SJSA1 (cell line): ENCODE measurements at places on chromosomes 5 and 9. TPM values are rescaled to one million over a fixed set of nuclear protein-coding genes. Genes with fewer than 3 reads are reported as not detected.

DNA sequence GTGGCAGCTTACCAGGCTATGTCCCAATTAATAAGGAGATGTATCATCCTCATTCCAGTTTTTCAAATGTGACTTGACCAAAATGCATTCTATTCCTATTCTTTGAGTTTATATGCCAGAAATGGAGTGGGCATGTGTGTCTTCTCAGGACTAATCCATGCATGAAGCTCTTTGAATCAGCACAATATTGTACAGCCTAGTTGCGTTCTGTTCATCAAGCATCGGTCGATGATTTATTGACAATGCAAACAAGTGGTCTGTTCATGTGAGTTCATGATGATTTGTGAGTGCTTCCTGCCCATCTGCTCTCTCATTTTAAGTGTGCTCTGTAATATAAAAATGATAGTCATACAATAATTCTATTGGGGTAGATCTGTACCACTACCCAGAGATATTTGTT, 48.3 kb downstream of the PALM2AKAP2 start:
- H3K27ac ChIP-seq = no peak overlapping the region
- H3K4me1 ChIP-seq = no peaks in the 10 kb centered on the region
- H3K4me3 ChIP-seq = no peak overlapping the region
- no peak for DNase-seq
- no peaks in the 10 kb centered on the region; the same call in 1 of the 2 replicates for H3K36me3 ChIP-seq

PCDHB3 gene
- 0.37 and 1.2 TPM in 2 replicates for total RNA-seq

ABLIM3 gene
- total RNA-seq = 24.1 and 32.8 TPM in 2 replicates

DNA sequence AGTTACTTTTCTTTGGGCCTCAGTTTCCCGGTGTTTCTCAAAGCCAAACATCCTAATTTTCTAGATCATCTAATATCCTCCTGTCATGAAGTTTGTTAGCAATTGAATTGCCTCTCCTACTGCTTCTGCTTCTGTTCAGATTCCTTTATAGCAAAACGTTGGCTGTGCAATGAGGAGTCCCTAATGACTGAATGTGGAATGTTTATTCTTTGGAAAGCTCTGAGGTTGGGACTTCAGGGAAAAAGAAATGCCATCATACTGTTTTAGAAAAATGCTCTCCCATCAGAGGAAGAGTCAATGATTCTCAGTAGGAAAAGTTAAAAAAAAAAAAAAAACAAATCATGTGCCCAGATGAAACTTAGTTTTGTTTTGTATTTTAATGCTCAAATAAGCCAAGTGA, 268.7 kb upstream of the PAPPA start:
- no peak overlapping the region for H3K4me3 ChIP-seq
- H3K27ac ChIP-seq = no peak overlapping the region
- no peak for DNase-seq
- H3K36me3 ChIP-seq = no peaks in the 10 kb centered on the region
- no peaks in the 10 kb centered on the region for H3K27me3 ChIP-seq

DNA sequence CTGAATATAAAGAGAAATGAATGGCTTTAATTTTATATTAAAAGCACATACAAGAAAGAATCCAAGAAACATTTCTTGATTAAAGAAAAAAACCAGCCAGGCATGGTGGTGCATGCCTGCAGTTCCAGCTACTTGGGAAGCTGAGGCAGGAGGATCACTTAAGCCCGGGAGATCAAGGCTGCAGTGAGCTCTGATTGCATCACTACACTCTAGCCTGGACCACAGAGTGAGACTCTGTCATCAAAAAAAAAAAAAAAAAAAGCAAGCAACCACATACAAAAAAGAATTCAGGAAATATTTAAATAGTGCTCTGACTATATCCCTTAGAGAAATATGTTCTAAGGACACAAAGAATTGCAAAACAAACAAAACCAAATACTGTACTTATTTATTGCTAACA, 2.5 kb upstream of the PLAC8L1 start:
- no peaks in the 10 kb centered on the region for H3K4me1 ChIP-seq
- H3K36me3 ChIP-seq = peaks cover 8% of the 10 kb centered on the region
- H3K27me3 ChIP-seq = no peaks in the 10 kb centered on the region

- no peak for DNase-seq
- H3K4me3 ChIP-seq = no peak overlapping the region
- H3K27ac ChIP-seq = no peak overlapping the region
- no peaks in the 10 kb centered on the region for H3K36me3 ChIP-seq
- peaks cover 38% of the 10 kb centered on the region for H3K4me1 ChIP-seq
- H3K27me3 ChIP-seq = no peaks in the 10 kb centered on the region
Measured at GRCh38 chr9:16682273-16682672, 188.2 kb downstream of the BNC2 start.

SPEF2 gene
- total RNA-seq = not detected in 2 replicates

CHD1 gene
- 27.3 and 61.0 TPM in 2 replicates for total RNA-seq

GRCh38 chr5:93588352-93589151, 5.5 kb downstream of the NR2F1 start:
- no peak overlapping the region for H3K27ac ChIP-seq
- H3K27me3 ChIP-seq = no peaks in the 10 kb centered on the region
- H3K4me1 ChIP-seq = peaks cover 5% of the 10 kb centered on the region; the same call in 1 of the 2 replicates
- H3K4me3 ChIP-seq = no peak overlapping the region
- H3K36me3 ChIP-seq = peaks cover 1% of the 10 kb centered on the region; the same call in 1 of the 2 replicates

DND1 gene
- total RNA-seq = 0.16 and 1.2 TPM in 2 replicates

WDR70 gene
- total RNA-seq = 28.4 and 34.9 TPM in 2 replicates
